HuH-7.5 (cell line): ENCODE measurements at places on chromosomes 7 and 10.
A peak's percentile ranks its signal among the peaks of the same experiment; 100 is the strongest.

GRCh38 chr7:105743351-105744090 is 132.9 kb downstream of the ATXN7L1 start:
- DNase-seq = no peak

GRCh38 chr7:94907026-94907810 is at the start of gene PPP1R9A:
TSS of gene PPP1R9A (plus strand) at chr7:94907594. CDS start at chr7:94910114, 2,520 bp downstream.
- peak; percentile 63 for DNase-seq

DNA sequence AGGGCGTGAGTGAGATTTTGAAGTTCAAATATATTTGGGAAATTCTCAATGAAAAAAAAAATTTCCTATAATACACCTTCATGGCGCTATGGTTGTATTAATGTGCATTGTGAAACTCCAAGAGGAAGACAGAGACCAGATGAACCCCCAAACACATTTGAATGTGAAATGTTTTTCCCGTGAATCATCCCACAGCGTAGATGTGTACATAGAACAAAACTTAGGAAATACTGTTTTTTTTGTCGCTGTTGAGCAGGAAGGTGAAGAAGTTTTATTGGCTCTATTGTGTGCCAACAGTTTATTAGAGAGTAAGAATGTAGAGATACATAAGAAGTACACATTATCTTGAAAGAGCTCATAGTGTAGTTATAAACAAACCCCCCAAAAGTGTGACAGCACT is 134.0 kb downstream of the KCND2 start:
- no peak for DNase-seq

GRCh38 chr7:28008911-28009310 is 171.7 kb downstream of the JAZF1 start:
- DNase-seq = no peak

DNA sequence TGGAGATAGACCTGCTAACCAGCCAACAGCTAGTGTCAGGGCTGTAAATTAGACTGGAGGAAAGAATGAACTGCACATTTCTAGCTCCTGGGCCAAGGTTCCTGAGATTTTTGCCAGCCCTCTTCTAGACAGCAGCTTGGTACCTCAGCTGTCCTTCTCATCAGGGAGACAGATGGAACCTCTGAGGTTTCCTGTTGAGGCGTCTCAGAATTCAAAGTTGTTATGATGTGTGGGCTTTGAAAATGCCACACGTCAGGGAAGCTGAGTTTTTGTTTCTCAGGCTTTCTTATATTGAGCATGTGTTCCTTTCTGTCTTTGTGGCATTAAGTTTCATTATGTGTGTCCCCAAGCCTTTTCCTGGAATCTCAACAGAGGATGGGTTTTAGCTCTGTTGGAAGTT is 736.6 kb downstream of the AUTS2 start:
- no peak for DNase-seq

DNA sequence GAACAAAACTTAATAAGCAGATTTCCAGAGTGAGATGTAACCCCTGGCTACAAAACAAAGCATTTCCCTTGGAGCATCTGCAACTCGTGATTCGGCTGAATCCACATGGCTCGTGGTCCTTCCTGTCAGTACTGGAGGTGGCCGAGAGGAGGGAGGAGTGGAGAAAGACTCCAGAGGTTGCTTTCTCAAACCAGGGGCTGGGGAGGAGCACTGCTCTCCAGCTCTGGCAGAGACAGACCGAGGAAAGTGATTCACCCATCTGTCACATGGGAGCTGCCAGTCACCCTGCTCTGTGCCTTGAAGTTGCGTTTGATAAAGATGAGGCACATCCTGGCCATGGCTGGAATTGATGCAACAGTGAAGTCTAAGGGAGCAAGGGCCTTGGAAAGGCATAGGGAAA is 72.7 kb downstream of the COL13A1 start:
- DNase-seq = no peak

GRCh38 chr7:139884441-139884840 is 55.4 kb downstream of the TBXAS1 start:
- no peak for DNase-seq

DNA sequence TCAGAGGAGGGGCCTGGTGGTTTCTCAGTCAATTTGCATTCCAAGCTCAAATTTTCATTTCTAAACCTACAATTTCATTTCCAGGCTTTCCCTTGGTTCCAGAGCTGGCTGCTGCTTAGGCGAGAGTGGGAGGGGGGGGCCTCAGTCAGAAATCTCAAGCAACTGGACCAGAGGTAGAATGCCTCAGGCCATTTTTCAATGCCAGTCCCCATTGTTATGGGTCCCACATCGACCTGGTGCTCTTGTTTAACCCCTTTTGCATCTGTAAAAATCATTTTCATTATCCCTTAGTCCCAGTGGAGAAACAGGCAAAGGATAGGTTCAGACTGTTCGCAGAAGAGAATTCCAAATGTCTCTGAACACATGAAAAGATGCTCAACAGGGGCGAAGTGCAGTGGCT is 13.5 kb upstream of the BAG3 start:
- no peak for DNase-seq

- DNase-seq = no peak
Measured at GRCh38 chr7:67311901-67312300, 315.3 kb downstream of the TYW1 start.

DNA sequence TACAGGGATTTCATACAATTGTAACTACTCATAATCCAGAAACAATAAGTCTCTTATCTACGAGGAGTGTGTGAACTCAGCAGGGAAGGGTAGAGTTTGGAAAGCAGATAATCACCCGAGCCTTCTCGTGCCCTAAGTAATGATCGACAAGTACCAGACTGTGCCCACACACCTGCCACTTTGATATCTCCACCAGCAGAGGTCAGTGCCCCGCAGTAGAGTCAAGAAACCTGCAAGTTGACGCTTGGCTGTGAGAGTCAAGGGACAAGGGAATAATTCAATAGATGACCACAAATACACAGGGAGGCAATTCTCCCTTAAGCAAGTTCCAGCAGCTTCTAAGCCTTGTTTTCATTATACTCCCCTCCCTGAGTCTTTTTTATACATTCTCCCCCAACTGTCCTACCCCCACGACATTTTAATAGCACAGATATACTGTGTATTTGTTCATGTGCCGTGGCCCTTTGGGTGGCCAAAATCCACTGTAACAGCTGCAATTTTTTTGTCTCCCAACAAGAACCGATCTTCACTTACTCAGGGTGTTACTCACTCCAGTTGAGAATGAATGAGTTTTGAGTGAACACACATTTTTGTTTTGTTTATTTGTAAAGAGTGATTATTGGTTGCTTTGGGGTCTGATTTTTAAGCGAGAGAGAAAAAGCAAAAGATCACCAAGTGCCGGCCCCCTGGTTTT is 106.9 kb upstream of the RHEB start:
- no peak for DNase-seq

DNA sequence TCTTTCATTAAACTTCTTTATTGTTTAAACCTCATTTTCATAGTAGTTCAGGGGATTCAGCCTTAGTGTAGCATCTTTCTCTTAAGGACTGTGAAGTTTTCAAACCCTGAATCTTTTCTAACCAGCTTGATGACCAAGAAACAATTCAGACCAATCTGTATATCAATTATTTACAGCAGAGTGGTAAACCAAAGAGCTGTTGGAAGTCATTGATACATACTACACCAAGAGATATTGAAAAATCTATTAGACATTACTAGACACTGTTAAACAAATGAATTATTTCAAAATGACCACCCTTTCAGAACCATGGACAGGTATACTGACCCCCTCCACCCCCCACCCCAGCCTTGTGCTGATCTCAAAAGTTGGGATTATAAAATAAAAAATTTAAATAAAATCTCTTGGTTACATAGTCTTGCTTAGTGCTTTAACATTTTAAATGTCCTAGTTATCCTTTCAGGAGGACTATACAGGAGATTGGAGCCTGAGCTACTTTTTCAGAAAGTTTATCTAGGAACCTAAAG is 143.9 kb upstream of the LSM8 start:
- DNase-seq = no peak
